Right lung (tissue), 10 donors: ENCODE measurements at places on chromosomes 11 and 22.

GRCh38 chr11:120932305-120932915 is 91.5 kb upstream of the TBCEL start:
- DNase-seq = no peak

DNA sequence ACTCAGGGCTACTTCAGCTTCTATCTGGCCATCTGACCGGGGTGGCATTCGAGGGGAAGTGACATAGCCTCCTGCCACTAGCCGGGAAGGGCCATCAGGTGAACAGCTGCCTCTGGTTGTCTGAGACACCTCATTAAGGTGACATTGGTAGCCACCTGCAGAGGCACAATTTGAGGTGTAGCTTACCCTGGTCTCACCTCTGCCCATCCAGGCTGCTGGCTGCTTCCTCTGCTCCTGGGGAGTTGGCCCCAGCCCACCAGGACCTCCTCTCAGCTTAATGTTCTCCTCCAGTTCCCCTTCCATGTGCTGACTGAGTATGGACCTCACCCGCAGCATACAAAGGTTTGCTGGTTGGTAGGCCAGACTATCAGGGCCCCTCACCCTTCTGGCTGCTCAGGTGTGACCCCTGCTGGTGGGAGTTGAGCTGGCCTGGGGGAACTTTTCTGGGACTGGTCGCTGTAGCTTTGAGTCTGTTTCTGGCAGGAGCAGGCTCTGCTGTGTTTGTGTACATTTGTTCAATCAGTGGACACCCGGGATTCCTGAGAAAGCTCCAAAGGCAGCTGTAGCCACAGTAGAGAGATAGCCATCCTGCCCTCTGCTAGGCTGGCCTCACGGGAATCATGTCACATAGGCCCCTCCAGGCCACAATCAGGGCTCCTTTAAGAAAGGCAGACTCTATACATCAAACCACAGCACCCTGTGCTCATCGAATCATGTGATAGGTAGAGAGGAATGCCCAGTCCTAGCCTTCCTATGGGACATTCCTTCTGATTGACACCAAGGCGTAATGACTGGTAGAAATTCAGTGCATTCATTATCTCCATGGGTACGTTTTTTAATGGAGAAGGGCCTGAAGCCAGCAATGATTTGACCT is 295.1 kb upstream of the PLET1 start:
- peak; percentile 25 for DNase-seq

DNA sequence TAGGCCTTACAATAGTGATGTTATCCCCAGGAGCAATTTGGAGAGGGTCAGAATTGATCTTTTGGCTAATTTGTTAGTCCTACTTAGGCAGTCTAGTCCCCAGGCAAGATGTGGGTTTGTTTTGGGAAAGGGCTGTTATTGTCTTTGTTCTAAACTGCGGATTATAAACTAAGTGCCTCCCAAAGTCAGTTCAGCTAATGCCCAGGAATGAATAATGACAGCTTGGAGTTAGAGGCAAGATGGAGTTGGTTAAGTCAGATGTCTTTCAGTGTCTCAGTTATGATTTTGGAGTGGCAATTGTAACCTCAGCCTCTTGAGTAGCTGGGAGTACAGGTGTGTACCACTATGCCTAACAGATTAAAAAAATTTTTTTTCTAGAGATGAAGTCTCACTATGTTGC is 7.3 kb upstream of the CLNS1A start:
- DNase-seq = no peak

DNA sequence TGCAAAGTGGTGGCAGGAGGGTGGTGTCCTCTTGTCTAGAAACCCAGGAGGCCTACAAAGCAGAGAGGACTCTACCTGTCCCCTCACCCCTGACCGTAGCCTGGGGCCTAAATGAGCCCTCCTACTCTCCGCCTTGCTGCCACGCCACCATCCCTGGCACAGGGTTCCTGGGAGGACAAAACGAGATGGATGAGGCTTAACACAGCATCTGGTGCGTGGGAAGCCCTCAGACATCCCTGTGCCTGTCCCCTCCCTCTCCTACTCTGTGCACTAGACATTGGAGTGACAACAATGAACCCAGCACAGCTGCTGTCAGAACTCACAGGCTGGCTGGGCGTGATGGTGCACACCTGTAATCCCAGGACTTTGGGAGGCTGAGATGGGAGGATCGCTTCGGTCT is 36.4 kb upstream of the DKK3 start:
- no peak for DNase-seq

GRCh38 chr11:121472312-121472711 is 19.5 kb upstream of the SORL1-AS1 start:
- DNase-seq = no peak

GRCh38 chr11:122749005-122749687 is 89.2 kb upstream of the CRTAM start:
- no peak for DNase-seq

DNA sequence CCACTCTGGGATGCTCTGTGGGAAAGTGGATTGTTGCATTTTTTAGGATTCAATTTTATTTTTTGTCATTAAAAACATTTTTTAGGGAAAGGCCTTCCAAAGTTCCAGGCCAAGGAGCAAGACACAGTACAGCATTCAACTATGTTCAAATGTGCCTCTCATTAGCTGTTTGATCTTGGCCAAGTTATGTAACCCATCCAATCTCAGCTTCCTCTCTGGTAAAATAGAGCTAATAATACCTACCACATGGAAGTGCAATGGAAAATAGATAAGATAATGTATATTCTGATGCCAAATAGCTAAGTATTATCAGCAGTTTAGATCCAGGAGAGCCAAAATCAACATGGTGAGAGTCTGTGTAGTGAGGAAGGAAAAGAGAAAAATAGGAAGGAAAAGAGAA is 220.3 kb upstream of the SESN3 start:
- no peak for DNase-seq

GRCh38 chr11:110763249-110764011 is 51.2 kb upstream of the ARHGAP20 start:
- no peak for DNase-seq

- DNase-seq = no peak
These were observed 80.3 kb upstream of the SLC22A12 start for GRCh38 chr11:64510759-64511158.

DNA sequence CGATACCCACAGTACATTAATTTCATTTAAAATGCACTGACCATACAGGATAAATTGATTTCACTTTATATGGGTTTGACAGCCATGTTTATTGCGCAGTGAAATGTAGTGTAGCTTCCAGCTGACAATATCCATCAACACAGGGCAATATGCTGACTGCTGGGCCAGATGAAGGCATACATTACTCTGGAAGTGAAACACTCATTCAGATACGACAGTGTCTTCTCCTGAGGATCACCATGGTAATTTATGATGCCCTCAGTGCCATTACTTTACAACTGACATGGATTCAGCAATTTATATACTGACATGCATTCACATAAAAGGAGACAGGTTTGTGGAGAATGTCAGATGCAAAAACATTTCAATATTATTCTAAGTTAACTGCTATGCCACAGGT is 365.1 kb downstream of the SOX6 start:
- no peak for DNase-seq

DNA sequence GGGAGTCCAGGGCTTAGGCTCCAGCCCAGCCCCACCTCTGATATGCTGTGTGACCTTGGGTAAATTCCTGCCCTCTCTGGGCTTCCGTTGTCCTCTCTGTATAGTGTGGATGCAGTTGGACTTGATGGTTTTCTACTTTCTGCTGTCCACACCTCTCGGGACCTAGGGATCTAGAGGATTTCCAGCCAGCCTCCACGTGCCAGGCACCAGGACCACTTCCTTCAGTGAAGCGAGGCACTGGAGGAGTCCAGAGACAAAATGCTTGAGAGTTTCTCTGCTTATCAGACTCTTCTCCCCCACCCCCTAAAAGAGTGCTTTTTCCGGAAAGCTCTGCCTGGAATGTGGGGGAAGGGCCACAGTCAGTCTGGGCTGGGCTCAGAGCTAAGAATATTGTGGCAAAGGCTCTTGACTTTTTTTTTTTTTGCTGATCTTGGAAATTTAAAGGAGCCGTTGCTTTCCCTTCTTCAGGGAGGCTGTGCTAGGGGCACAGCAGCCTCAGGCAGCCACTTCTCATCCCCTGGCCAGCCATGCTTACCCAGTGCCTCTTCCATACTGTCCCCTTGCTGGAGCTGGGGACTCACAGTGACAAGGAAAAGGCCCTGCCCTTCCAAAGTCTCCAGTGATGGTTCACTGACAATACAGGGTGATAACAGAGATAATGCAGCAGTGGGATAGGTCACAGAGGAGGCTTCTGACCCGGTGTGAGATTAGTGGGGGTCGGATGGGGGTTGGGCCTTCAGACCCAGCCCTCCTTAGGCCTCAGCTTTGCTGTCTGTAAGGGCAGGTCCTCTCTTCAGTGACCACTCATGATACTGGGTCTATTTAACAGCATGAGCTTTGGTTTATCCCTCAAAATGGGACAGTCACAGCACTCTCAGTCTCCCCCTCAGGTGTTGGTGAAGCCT is 2.9 kb upstream of the SERPINH1 start:
- DNase-seq = peak; percentile 89

DNA sequence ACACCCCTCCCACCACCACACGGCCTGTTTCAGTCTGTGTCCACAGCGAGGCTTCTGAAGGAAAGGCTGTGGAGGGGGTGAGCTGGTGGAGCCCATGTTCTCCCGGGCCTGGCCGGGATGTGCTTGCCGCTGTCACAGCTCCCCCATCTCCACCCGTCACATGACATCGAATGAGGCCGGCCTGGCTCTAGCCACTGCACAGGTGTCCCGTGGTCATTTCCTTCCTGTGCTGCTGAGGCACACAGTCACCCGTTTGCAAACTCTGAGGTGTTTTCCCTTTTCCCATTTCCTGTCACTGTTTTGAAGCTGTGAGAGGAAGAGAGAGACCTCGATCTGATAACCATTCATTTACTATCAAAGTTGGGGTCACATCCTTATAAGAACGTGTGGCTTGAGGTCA is 55.7 kb upstream of the CLDN5 start:
- peak; percentile 21 for DNase-seq

DNA sequence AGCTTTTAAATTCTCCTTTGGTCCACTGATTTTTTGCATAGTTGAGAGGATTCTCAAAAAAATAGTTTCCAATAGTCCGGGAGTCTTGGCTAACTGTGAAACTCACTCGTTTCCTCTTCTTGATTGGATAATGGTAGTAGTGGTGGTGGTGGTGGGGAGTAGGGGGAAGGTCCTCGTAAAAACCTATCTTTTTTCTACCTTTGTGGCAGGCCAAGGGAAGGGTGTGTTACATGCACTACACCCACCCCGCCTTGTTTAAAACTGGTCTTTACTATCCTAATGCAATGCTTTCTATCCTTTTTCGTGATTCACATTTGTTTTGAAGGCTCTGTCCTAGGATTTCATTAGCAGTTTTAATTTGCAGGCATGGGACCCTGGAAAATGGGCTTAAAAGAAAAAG is 4.8 kb downstream of the TEAD1 start:
- DNase-seq = no peak

DNA sequence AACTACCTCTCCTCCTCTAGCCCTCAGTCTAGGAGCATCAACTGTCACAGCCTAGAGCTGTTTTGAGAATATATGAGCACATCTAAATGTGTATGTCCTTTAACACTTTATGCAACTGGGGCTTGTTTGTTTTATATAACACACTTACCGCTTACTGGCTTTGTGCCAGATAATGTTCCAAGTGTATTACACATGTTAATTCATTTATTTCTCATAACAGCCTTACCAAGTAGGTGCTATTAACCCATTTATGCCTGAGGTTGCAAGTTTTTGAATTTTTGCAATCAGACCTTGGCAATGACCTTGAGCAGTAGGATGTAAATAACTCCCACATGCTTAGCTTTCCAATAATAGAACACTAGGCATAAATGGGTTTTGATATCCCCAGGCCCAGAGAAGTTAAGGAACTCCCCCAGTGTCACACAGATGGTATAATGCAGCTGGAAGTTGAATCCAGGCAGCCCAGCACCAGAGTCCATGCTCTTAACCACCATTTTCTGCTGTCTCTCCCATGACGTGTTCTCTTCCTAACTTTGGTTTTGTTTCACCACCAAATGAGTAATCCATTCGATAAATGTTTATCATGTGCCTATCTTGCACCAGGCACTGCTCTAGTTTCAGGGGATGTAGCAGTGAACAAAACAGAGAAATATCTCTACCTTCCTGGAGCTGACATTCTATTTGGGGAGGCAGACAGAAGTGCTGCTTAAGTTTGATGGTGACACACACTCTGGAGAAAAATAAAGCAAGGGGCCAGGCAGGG is 23.1 kb downstream of the PRDM11 start:
- no peak for DNase-seq

GRCh38 chr11:62195945-62196344 is 5.9 kb downstream of the SCGB1D1 start:
- no peak for DNase-seq

- DNase-seq = no peak
These were observed 24.6 kb upstream of the COMT start for GRCh38 chr22:19916941-19917340.

DNA sequence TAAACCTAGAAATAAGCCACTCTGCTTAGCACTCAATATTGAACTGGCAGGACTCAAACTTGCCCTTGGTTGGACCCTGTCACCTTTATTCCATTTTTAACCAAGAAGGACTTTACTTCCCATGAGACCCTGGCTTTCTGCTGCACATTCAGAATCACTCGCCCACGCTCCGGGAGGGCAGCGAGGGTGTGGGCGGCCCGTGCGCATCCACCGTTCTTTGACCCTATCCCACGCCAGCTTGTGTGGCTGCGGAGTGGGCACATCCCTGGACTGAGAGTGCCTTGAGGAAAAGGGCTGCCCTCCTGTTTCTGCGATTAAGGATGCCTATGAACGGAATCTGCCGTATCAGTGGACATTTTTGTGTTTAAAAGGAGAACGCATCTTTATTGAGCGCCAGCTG is 39.6 kb downstream of the TRIM44 start:
- no peak for DNase-seq

DNA sequence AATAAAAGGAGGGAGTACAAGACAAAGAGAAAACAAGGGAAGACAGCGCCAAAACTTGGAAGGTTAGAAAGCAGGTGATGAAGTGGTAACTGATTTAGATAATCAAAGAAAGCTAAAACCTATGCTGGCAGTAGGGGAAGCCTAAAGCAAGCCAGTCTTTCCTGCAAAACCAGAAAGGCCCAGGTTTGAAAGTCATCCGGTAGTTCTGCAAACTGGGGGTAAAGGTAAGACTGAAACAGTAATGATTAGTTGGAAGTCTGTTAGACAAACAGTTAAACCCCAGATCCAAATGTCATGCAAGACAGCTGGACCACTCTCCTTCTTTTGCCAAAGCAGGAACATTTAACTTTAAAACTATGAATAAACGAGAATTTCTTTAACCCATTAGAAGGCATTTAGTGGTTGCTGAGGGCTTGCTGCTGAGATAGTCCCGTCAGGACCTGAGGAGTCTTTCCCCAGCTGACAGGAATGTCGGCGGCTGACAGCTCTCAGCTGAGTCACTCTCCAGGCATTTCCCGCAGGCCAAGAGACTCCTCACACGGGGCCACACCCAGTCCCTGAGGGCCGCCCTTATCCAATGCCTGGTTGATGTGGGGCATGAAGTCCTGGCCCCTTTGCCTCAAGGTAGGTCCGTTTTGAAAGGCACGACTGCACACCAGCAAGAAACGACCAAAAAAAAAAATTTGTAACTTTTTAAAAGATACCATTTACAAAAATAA is 36.3 kb upstream of the CFAP300 start:
- no peak for DNase-seq
